Stimulated activated CD8-positive, alpha-beta memory T cell treated with anti-CD3 and anti-CD28 coated beads, Interleukin-4, amount 100 ng/mL, for 1 hour (primary cell): ENCODE measurements at places on chromosomes 5 and 9.

DNA sequence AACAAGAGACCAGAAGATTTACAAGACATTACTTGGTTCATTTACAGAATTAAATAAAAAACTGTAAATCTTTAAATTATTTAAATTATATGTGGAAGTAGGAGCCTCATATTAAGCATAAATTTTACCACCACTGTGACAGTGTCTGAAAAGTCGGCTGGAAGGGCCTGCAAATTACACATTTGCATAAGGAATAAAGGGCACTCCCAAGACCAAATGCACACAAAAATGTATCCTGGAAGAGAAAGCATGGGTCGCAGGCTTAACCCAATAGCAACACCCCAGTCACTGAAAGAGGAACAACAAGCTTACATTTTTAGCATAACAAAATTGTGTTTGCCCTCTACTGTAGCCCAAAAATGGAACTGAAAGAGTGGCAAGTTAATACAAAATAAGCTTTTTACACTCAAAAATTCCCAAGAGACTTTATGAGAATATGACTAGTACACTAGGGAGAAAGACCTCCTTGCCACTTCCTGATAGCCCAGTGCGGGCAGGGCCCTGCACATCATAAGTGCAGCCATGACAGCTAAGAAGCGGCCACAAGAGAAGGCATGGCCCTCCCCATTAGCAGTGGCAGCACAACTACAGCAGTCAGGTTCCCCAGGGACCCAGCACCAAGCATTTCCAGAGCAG lies 482.0 kb downstream of the DTWD2 start:
- DNase-seq: no peak

DNA sequence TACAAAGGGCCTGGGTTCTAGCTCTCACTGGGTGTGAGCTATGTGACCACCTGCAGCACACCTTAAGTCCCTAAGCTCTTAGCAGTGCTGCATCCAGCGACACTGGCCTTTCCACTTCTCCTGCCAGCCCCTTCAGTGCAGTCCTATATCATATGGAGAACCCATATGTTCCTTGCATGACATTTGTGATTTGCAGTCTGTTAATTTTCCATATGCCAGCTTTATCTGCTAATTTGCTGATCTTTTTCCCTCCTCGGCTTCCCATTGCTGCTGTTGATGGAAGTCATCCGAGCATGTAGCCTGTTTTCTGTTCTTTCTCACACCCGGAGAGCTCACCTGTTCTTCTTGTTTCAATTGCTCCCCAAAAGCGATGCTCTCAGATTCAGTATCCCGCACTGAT lies 23.2 kb downstream of the PRDM6 start:
- DNase-seq: no peak

- no peak for DNase-seq
Measured at GRCh38 chr5:88838500-88838899, 44.5 kb downstream of the MEF2C start.

DNA sequence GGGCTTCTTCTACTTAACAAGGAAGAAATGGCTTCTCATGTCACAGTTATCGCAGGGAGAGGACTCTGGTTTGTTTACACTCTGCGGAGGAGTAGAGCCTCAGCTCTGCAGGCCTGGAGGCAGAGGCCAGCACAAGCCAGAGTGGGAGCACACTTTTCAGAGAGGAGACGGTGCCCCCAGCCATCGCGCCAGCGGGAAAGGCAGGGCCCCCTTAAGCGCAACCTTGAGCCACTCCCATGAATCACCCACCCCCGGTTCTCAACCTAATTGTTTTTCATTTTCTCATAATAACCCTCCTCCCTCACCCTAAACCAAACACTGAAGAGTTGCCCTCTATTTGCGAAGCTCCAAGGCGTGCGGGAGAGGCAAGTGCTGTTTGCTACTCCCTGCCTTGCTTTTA lies 208.4 kb upstream of the TBCA start:
- DNase-seq: no peak

- DNase-seq: no peak
Measured at GRCh38 chr5:167271081-167271480, 1020.4 kb upstream of the WWC1 start.

- no peak for DNase-seq
Measured at GRCh38 chr5:135561266-135561665, 17.5 kb downstream of the CXCL14 start.

DNA sequence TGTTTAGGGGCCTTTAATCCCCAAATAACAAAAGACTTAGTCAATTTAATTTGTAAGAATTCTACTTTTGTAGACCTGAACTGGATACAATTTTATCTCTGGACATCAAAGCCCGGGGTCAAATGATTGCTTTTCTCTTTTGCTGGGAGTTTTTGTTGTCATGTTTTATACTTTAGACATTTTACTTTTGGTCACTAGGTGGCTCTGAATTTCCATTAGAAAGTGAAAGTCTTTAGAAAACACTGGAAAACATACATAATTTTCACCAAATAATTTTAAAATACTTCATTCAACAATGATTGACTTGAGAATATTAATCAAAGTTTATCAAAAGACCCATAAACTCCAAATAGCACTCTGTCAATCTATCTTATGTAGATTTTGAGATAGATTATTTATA lies 2.8 kb upstream of the PCA3 start:
- DNase-seq: no peak

DNA sequence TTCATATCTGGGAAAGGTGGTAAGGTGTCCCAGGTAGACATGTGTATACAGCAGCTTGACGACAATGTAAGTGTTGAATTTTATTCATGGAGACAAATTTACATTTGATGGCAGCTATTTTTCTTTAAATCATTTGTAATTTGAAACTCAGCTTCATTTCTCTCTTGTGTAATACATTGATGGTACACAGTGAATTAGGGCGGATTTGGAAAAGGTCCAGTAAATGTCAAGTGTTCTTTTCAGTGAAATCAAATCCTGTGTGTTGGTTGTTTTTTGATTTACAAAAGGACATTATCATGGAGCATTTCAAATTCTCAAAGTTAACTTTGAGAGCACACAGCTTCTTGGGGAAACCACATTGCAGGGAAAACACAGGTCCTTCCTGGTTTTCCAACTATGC lies 30.0 kb upstream of the PCSK1 start:
- no peak for DNase-seq

DNA sequence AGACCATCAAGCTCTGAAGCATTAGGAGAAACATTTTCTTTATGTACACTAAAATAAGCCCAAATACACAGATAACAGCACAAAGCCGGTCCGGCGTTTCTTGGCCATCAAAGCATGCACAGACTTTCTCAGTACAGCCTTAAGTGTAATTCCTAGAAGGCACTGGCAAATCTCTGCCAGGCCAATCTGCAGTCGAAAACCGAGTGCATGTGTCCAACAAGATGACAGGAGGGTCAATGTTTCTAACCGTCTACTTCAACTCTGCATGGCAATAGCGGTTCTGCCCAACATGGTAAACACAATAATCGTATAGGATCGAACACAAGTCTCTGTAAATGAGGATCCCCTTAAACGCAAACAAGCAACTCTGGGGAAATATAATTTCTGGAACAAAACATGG lies 1.1 kb downstream of the ARL15 start:
- no peak for DNase-seq

DNA sequence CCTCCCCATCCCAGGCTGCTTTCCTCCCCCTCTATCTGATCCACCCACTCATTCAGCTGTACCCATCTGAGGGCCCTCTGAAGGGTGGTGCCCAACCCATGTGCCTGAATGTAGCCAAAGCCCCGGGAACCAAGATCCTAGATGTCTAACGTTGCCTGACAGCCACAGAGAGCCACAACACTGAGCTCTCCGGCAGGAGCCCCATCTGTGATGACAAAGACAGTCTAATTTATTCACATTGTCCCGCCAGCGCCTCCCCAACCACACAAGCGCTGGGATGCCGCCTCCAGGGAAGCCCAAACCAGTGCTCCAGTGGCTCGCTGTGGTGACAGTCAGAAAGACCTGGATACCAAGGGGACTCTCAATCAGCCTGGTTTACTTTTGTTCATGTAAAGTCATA lies 8.4 kb downstream of the IGFBPL1 start:
- DNase-seq: no peak

GRCh38 chr9:76431601-76432000 lies 27.4 kb upstream of the GCNT1 start:
- no peak for DNase-seq

DNA sequence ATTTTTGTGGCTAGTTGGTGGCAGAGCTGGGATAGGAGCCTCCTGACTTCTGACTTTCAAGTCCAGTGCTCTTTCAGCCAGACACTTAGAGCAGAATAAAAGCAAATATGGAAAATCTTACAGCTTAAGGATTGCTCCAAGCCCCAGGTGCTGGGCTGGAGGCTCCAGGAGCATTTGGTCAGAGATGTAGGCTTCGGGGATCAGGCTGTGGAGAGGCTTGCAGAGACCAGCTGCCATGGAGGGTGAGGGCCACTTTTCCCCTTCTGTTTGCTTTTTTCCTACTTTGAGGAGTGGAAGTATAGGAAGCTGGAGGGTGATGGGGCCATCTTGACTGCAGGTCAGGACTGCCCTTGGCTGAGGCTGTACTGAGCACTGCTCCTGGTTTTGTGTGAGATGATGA lies 58.9 kb downstream of the RGS3 start:
- DNase-seq: no peak

GRCh38 chr5:151406322-151406947 lies 41.0 kb upstream of the SLC36A1 start:
- DNase-seq: no peak

DNA sequence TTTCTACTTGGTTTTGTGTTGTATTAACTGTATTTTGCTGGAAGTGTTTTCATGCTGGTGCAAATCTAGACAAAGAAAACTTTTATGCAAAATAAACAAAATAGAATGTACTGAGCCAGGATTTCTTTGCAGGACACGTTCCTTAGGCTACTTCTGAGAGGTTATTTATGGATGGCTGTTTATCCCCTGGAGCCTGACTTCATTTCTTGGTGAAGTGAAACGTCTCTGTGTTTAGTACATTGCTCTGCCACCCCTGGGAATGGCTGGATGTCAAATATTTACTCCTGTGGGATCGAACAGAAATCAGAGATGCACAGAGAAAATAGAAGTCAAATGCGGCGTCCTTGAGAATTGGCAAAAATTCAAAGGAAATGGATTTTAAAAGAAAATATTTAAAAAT lies 327.1 kb upstream of the MPDZ start:
- DNase-seq: no peak

DNA sequence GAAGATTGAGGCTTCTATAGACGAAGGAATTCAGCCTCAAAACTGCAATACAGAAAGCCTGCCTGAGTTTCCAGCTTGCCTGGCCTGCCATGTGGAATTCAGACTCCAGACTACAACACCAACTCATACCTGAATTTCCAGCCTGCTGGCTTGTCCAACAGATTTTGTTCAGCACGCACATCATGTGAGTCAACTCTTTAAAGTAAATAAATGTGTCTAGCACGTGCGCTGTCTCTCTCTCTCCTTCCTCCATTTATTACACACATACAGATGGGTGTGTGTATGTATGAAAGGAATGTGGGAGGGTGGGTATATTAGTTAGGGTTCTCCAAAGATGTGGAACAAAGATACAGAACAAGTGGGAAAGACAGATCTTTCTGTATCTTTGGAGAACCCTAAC lies 82.4 kb upstream of the TAS2R1 start:
- DNase-seq: no peak

- no peak for DNase-seq
Measured at GRCh38 chr5:65382582-65382981, 99.1 kb downstream of the ADAMTS6 start.

- DNase-seq: no peak
Measured at GRCh38 chr5:178394074-178394473, 161.5 kb upstream of the PHYKPL start.

DNA sequence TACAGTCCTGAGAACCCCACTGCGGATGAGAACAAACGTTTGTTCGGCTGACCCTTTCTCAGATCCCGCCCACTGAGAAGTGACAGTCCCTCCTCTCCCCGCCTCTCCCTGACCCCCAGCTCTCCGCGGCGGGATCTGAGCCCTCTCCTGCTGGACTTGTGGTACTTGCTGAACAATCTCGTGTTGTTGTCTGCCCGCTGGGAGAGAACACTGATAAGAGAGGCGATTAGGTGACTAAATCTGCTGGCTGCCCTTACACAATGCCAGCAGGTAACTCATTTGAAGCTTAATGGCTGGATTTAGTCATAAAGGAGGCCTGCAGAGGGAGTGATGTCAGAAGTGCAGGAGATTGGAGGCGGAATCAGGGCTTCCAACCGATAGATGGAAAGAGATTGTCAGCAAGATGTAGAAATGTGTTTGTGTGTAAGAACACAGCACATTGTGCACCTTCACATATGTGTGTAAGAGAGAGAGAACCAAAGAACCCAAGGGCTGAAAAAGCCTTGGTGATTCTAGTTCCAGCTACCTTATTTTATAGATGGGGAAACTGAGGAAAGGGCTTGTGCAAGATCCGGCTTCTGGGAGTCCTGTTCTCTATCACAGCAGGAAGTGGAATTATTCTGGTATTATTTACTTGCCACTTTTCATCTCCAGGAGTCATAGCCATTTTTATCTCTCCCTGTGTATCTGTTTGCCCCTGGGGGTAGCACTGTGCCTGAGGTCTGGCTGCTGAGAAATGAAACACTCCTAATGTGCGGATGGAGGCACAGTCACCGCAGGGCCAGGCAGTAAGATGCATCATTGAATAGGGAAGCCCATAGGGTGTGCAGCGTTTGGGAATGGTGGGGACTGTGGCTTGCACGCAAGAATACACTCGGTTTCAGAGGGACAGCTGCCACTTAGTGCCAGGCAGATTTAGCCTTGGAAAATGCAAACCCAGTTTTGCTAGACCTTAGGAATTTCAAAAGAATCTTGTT lies 203.7 kb upstream of the MSX2 start:
- no peak for DNase-seq

- DNase-seq: no peak
Measured at GRCh38 chr5:59525957-59526356, 367.6 kb downstream of the PDE4D start.

DNA sequence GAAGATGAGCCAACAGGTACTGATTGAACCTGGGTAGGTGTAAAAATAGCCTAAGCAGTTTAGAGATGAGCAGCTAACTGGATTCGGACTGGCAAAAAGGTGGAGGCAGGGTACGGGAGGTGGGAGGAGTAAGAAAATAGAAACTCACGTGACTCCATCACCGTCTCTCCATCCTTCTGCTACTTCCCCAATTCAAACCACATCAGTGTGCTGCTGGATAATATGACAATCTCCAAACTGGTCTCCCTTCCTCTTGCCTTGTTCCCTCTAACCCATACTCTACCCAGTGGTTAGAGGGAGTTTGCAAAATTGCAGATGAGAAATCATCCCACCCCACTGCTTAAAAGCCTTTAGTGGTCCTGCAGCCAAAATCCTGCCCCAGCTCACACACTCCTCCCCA lies 42.7 kb downstream of the RIGI start:
- DNase-seq: no peak

DNA sequence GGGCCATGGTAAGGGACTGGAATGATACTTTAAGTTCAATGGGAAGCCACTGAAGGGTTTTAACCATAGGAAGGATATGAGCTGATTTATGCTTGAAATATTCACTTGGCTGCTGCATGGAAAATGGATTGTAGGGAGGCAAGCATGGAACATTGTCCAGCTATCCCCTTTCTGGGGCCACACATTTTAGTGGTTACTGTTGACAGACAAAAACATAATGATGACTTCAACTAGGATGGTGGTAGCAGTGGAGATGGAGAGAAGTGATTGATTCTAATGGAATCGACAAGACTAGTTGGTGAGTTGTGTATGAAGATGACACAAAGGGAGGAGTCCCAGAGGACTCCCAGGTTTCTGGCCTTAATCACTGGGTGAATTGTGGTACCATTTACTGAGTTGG lies 6.2 kb upstream of the FCHSD1 start:
- no peak for DNase-seq
